NCI-H446 treated with DMSO at 0.1 percent for 48 hours (cell line): ENCODE measurements at places on chromosomes 2 and 18.

GRCh38 chr2:36366491-36367120 is 11.0 kb downstream of the CRIM1 start:
- DNase-seq, result no peak

DNA sequence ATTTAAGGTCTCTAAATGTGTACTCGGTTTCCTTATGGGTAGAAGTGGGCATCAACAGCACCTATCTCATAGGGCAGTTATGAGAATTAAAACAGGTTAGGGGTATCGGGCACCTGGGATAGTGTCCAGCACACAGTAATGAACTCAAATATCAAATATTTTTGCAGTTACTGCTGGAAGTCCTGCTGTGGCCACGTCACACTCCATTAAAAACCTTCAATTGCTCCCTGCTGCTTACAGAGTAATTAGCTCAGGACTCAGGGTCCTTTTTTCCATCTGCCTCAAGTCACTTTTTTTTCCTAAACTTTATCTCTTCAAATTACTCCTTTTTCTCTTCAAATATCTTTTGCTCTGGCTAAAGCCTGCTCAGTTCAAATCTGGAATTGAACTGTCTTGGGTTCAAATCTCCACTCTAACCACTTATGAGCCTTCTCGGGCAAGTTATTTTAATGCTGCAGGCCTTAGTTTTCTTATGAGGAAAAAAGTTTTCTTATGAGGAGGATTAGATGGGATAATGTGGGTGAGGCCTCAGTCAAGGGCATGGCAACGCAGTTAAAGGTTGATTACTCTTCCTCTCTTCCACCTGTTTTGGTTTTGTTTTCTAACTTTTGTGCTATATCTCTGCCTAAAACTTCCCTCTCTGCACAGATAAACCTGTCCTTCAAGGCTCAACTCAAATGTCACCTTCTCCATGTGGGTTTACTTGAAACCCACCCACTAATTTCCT is 36.6 kb downstream of the SPRED2 start:
- DNase-seq, result no peak

- no peak for DNase-seq
These were observed 38.0 kb downstream of the SLC4A1AP start for GRCh38 chr2:27701676-27702075.

- DNase-seq, result no peak
These were observed 1054.2 kb upstream of the CRIM1 start for GRCh38 chr2:35301369-35301768.

DNA sequence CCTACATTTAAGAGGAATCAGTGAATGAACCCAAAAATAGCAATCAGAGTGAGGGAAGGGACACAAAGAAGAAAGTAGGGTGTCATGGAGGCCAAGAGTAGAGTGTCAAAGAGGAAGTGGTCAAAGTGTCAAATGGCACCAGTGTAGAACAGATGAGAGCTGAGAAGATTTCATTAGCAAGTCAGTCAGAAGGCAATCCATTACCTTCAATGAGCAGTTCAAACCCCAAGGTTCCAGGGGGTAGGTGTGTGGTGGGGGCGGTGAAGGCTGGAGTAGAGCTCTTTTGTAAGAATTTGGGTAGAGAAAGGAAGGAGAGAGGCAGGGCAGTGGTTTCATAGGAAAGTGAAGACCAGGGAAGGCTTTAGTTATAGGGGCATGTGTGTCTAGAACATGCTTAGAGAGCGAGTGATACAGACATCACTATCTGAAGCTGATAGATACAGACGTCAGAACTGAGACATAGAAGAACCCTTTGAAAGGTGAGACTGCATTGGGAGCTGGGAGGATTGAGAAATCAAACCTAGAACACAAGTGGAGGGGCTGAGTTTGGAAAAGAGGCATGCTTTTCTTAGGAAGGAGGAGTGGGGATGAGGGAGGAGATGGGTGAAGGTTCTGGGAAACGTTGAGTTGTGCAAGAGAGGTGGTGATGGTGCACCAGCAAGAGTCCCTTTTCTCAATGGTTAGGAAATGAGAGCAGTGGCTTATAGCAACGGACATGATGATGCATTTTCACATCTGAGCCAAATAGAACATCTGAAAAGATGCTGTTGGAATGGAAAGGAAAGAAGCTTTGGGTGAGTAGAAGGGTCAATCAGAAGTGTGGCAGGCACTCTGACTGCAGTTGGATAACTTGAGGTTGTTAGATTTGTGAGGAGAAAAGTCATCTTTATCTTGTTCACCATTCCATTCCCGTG is 48.9 kb upstream of the IL1RL1 start:
- DNase-seq, result no peak

DNA sequence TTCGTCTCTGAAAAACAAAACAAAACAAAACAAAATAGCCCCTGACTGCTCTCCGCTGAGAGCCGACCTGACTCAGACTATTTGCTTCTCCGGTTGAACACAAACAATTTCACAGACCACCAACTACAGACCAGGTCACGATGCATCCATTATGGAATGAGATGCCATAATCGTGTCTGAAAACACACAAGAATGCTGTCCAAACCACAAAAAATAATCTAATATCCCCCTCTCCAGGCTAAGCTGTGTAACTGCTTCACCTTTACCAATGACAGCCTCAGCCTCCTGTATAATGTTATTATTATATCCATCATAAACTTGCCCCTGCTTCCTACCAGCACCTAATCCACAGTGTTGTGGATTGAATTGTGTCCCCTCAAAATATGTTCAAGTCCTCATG is 114.7 kb downstream of the DNAH6 start:
- DNase-seq, result no peak
